Head of caudate nucleus (tissue), 42 donors: ENCODE measurements at places on chromosomes 11 and 22.

DNA sequence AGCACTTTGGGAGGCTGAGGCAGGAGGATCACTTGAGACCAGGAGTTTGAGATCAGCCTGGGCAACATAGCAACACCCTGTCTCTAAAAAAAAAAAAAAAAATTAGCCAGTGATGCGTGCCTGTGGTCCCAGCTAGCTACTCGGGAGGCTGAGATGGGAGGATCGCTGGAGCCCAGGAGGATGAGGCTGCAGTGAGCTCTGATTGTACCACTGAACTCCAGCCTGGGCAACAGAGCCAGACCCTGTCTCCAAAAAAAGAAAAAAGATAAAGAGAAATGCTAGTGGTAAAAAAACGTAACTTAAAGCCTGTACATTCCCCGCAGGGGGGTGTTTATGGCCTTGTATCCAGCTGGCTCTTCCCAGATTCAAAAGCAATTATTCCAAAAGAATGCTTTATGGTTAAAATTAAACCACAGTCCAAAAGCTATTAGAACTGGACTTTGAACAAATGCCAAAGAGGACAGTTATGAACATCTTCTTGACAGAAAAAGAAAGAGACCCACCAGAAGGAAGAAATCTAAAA lies 16.4 kb upstream of the SNX32 start:
- DNase-seq = no peak

- DNase-seq = no peak
Measured at GRCh38 chr11:36945384-36945783, 347.3 kb upstream of the RAG2 start.

DNA sequence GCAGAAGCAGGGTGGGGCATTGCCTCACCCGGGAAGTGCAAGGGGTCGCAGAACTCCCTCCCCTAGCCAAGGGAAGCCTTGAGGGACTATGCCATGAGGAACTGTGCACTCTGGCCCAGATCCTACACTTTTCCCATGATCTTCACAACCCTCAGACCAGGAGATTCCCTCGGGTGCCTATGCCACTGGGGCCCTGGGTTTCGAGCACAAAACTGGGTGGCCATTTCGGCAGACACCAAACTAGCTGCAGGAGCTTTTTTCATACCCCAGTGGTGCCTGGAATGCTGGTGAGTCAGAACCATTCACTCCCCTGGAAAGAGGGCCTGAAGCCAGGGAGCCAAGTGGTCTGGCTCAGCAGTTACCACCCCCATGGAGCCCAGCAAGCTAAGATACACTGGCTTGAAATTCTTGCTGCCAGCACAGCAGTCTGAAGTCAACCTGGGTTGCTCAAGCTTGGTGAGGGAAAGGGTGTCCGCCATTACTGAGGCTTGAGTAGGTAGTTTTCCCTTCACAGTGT lies 573.7 kb upstream of the ANO3 start:
- no peak for DNase-seq

DNA sequence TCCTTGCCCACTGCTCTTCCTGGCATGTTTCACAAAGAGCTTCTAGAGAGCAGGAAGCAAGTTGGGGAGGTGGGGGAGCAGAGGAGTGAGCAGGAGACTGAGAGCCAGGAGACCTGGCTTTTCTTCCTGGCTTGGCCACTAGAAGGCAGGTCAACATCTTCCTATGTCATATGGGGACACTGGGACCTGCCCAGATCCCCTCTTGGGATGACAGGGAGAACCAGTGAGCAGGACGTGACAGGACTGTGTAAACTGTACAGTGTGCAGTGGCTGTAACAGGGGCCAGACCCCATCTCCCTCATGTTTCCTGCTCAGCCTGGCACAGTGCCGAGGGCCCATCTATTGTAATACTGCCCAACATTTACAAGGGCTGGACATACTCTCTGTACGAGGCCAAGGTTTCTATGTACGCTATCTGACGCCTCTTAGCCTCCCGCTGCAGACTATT lies 29.4 kb downstream of the GDPD5 start:
- no peak for DNase-seq

DNA sequence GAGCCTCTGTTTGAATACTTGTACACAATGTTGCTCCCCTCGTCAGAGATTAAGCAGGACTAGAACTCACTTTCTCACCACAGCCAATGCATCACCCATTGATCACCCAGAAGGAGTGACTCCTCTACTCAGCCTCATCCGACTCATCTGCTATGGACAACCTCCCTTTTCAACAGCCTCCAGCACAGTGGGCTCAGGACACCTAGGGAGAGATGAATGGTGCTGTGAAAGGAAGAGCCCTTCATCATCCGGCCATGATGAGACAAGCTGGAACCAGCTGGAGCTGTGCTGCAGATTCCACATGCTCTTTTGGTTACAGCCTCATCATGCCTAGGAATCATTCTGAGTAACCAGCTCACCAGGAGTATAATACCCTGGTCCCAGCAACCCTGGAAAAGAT lies 15.5 kb downstream of the C11orf91 start:
- DNase-seq = no peak

DNA sequence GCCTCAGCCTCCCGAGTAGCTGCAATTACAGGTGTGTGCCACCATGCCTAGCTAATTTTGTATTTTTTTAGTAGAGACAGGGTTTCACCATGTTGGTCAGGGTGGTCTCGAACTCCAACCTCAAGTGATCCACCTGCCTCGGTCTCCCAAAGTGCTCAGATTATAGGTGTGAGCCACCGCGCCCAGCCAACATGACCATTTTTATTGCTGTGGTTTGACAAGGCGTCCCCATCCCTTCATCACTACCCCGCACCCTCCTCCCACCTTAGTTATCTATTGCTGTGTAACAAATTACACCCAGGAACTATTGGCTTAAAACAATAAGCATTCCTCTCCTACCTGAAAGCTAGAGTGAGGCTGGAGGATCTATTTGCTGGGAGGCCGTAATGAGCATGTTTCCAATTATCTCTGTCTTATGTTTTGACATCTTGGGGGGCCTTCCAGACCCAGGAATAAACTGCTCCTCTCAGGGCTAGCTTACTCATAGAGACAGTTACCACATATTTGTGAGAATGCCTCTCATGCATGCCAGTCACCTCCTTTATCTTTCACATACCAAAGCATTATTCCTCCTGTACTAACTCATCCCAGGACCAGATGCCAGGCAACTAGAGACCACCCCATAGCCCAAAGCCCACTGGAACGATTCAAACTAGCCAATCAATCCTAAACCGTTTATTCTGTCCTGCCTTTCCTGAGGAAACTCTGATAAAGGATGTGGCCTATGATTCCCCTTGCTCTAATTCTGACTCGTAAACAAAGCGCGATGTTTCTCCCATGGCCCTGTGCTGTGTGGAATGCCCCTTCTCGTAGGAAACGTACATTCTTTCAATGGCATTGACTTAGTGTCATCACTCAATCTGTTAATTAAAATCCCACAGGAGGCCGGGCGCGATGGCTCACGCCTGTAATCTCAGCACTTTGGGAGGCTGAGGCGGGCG lies 19.4 kb downstream of the SNU13 start:
- no peak for DNase-seq

- DNase-seq = no peak
Measured at GRCh38 chr11:76658651-76659650, 11.6 kb downstream of the LRRC32 start.

GRCh38 chr11:61922539-61922938 lies 5.2 kb upstream of the RAB3IL1 start:
- no peak for DNase-seq

GRCh38 chr11:71572811-71573210 lies 7.4 kb downstream of the KRTAP5-10 start:
- DNase-seq = no peak

DNA sequence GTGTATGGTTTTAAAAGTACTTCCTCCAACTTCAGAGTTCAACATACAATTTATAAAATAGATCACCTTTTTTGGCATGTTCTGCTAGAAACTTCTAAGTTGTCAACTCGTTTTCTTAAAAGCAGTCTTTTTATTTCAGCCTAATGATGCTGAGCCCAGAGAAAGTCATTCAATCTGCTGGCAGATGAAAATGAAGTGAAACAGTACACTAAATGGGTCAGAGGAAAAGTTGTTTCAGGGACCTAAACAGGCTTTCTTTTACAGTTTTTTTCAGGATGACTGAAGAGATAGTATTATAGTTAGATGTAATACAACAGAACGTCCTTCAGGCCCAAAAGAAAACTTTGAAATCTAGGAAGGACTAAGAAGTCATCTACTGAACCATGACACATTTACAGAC lies 842.7 kb upstream of the CCDC90B start:
- DNase-seq = no peak

DNA sequence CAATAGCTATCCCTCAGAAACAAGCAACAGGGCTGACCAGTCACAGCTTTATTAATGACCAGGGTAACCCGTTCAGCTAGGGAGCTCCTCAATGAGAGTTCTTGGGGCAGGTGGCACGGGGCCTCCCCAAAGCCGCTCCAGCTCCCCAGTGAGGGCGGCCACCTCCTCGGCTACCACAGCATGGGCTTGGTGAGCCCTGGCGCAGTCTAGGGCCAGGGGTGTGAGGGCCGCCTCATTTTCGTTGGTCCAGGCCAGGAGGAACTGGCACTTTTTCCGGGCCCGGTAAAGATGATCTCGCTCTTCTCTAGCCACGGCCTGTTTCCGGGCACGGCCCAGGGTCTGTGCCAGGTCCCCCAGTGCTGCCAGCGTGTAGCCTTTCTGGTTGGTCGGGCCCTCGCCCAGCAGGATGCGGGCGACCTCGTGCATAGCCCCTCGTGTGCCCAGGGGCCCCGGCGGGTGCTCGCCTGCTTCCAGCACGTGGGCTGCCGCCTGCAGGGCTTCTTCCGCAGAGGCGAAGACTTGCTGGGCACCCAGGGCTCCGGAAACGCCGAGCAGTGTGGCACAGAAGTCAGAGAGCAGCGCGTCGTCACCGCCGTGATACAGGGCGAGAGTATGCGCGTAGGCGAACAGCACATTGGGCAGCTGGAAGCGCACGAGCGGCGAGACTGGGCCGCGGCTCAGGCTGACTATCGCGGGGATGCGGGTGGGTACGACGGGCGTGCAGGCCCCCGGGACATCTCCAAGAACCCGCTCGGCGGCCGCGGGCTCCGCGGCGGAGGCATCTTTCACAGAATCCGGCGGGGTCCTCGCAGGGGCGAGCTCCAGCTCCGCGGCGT lies 913 bp downstream of the ZNHIT2 start:
- DNase-seq = no peak

GRCh38 chr22:42171946-42172719 lies 41.5 kb upstream of the CYP2D6 start:
- no peak for DNase-seq

- no peak for DNase-seq
Measured at GRCh38 chr22:46652847-46653331, 32.7 kb downstream of the GRAMD4 start.

DNA sequence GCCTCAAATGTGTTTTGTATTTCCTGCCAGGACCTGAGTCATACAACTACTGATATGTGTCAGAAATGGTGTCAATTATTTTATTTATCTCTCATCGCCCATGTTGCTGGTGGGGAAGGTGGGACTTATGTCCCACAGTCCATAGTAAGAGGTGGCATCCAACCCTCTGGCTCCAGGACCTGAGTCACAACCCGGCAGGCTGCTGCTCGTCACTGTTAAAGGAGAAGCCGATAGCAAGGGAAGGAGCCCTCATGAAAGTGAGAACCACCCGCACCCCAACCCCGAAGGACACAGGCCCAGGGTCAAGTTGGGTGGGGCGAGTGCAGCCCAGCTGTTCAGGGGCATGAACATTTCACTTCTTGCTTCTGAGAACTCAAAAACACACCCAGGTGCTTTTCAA lies 33.1 kb upstream of the TP53I11 start:
- no peak for DNase-seq

GRCh38 chr11:112620621-112621394 lies 340.4 kb upstream of the NCAM1 start:
- no peak for DNase-seq

DNA sequence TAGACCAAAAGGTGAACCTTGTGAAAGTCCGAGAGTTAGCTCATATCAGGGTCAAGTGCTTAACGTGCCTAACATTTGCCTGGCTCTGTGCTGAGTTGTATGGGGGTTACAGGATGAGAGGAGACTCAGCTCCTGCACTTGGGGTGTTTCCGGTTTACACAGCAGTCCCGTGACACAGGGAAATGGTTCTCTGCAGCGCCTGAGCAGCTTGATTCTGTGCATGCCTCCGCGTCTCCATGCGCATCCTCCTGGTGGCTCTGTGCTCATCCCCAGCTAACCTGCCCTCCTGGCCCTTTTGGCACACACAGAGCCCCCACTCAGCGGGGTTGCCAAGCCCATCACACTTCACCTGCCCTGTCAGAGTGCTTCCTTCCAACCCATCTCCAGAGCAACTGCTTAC lies 238.3 kb upstream of the TBCEL start:
- DNase-seq = no peak

DNA sequence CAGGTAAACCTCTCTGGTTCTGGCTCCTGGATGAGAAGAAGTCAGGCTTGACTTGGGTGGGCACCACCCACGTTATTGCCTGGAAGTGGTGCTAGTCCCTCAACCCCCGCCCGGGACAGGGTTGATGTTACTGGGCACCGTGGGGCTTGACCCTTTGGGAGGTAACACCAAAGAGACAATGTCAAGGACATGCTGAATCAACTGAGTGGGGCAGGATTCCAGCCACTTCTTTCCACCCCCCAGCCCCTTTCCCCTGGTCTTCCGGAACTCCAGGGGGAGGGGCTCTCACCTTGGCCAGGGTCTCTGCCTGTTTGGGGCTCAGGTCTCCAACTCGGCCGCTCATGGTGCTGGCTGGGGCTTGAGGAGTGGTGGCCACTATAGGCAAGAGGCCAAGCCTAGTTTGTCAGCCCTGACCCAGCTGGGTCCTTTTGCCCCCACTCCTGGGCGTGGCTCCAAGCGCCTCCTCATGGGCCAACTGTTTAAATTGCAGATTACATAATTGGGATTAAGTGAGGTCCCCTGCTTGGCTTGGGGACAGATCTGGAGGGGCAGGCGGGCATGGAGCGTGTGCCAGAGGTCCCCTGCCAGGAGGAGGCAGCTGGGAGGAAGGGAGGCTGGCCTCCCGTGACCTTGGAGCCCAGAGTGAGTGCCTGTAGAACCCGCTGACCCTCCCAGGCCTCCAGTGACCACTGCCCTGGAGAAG lies at the start of gene SEC14L3:
TSS of gene SEC14L3 (minus strand) at position 402 of the 703 bp plus-strand sequence. CDS start at position 343, 59 bp downstream.
- DNase-seq = no peak

GRCh38 chr11:131350872-131351271 lies 19.5 kb upstream of the NTM start:
- no peak for DNase-seq
